ENCODE measurements at places on chromosomes 12 and 14. TPM values are rescaled to one million over a fixed set of nuclear protein-coding genes. Genes with fewer than 3 reads are reported as not detected.

- no peak for DNase-seq
These were observed 85.9 kb downstream of the PTGER2 start for GRCh38 chr14:52399921-52400595.

DNA sequence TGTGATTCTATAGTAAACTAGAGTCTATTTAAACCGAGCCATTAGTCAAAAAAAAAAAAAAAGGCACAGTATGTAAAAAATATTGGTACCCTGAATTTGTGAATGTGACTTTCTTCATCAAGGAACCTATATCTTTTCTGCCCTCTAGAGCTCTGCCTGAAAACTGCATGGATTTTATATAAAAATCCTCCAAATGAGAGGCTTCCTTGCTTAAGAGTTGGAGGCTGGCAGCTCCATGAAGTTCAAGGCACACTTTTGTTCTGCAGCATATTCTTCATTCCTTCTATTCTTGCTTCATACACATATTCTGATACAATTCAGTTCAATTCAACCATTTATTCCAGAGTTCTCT is 23.1 kb upstream of the NKX2-8 start:
- no peak for DNase-seq

GRCh38 chr14:104440297-104440956 is 139.1 kb upstream of the C14orf180 start:
- DNase-seq, result no peak

TCL1B gene
- not detected for total RNA-seq

RERGL gene
- total RNA-seq, result 15.5 TPM

- DNase-seq, result no peak
These were observed 11.0 kb upstream of the CREBL2 start for GRCh38 chr12:12600659-12601058.

- no peak for DNase-seq
These were observed 7.4 kb upstream of the OR10P1 start for GRCh38 chr12:55629058-55629841.

SLC6A15 gene
- 0.89 TPM for total RNA-seq

DNA sequence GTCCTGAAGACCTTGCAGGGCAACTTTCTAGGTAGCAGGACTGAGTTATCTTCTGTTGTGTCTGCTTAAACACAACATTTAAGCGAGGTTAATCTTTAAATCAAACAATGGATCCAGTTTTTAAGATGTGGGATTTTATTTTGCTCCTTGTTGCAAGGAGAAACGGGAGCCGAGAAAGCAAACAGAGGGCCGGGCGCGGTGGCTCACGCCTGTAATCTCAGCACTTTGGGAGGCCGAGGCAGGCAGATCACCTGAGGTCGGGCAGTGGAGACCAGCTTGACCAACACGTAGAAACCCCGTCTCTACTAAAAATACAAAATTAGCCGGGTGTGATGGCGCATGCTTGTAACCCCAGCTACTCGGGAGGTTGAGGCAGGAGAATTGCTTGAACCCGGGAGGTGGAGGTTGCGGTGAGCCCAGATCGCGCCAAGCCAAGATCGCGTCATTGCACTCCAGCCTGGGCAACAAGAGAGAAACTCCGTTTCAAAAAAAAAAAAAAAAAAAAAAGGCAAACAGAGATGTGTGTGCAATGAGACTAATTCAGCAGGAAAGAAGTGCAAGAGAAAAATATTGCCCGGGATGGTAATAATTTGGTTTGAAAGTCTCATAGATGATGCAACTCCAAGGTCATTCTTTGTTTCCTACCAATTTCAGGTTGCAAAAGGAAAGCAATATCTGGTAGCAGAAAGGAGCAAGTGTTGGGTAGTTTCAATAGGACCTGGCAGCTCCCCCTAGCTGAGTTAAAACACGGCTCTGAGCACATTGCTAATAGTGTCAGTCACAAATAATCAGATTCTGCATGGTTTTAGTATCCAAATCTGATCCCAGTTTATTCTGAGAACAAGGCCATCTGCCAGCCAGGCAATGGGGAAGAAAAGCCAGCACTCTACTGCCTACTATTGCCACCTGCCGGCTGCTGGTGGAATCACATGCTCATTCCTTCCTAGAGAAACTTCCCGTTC is 141.4 kb downstream of the PPM1H start:
- DNase-seq, result peak; percentile 89

PTPN11 gene
- total RNA-seq, result 79.5 TPM
